ENCODE measurements at places on chromosomes 1 and 21.

DNA sequence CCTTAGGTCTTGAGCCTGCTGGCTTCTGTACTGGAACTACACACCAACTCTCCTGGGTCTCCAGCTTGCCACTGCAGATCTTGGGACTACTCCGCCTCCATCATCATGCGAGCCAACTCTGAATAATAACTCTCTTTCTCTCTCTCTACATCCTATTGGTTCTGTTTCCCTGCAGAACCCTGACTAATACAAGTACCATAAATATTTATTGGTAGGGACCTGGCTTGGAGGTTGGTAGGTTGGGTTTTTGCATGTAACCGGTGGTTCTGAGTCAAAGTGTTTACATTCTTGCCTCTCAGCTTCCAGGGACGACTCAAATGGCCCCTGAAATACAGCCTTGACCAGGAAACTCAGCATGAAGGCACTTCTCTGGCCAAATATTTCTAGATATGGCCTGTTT, 110.4 kb downstream of the KCND3 start:
- DNase-seq = no peak

DNA sequence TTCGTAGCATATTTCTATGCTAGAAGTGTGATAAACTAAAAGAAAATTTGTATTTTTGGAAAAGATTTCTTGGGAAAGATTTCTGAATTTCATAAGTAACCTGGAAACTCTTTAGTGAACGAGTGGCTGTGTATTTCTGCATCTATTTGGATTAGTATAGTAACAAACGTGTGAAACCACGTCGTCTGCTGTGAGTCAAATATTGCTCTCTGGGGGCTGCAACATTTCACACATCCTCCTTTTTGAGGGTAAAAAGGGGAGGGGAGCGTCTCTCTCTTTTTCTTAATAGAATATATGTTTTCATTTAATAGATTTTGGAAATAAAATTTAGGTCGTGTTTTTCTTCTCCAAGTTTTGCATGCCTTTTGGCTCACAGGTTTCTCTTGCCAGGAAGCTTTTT, 44.8 kb downstream of the LHX9 start:
- no peak for DNase-seq

GRCh38 chr1:34730485-34730884, 24.4 kb upstream of the GJB5 start:
- no peak for DNase-seq

DNA sequence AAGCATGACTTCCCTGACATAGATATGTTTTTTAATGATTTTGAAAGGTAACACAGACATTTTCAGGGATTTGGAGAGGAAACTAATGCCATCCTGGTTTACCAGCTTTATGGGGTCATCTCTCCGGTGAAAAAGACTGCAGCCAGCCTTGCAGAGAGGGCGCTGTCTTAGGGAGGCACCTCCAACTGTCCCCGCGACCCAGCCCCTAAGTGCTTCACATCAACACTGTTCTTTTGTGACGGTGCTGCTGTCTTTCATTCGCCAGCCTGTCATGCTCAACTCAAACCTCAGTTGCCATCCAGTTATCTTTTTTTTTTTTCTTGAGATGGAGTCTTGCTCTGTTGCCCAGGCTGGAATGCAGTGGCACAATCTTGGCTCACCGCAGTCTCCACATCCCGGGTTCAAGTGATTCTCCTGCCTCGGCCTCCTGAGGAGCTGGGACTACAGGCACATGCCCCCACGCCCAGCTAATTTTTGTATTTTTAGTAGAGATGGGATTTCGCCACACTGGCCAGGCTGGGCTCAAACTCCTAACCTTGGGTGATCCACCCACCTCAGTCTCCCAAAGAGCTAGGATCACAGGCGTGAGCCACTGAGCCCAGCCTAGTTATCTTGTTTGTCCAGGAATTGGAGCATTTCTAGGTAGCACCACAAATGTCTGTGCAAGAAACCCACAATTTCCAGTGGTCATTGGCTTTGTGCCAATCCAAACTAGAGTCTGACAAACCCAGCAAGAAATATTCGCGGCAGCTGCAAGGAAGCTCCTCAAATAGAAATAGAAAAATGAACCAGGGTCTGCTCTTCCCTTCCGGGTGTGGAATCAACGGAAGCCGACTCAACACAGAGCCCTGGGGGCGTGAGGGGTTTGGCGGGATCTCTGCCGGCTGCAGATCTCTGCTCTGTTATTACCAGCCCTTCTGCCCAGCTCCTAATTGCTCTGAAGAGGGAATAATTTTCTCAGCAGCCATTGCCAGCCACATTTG, 24.2 kb downstream of the PDE9A start:
- no peak for DNase-seq

DNA sequence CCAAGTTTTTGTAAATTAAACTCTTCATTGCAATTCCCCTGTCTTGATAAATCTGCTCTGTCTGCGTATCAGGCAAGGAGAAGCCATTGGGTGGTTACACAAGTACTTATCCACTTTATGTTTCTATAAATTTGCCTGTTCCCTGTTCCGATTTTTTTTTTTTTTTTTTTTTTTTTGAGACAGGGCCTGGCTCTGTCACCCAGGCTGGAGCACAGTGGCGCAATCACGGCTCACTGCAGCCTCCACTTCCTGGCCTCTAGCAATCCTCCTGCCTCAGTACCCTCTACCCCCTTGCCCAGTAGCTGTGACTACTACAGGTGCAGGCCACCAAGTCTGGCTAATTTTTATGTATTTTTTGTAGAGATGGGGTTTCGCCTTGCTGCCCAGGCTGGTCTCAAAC, 11.1 kb upstream of the CSRP1 start:
- DNase-seq = no peak
